Foreskin fibroblast (primary cell): ENCODE measurements at places on chromosomes 2 and 18.

- DNase-seq, result no peak
Measured at GRCh38 chr18:37619964-37620363, 54.4 kb upstream of the CELF4 start.

DNA sequence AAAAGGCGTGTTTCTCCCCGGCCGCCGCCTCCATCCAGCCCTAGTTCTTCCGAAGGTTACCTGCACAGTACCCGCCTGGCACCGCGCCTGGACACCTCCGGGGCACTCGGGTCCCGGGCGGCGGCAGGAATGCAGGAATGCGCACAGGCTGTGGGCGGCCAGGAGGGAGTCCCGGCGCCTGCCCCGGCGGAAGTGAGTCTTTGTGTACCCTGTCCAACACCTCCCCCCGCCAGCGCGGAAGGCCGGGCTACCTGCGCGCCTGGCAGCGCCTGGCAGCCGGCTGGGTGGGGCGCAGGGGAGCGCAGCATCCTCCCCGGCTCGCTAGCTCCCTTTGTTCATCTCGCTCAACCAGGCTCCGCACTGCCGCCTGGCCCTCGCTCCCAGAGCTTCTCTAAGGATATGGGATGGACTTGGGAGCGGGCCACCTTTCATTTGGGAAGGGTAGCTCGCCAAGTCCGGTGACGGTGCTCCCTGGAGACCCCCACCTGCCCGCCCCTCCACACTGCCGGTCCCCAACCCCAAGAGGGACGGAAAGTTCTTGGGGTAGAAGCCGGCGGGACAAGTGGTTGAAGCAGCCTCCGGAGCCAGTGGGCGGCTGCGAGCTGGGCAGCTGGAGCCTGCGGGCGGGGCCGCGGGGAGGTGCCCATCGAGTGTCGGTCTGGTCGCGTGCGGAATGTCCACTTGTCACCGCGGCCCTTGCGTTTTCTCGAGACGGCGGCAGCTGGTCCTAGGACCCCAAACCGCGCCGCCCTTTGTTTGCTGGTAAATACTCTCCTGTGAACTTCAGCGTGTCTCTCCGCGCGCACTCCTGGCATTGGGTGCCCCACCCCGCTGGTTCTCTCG lies 1.2 kb upstream of the ST6GAL2 start:
- DNase-seq, result peak; percentile 59

DNA sequence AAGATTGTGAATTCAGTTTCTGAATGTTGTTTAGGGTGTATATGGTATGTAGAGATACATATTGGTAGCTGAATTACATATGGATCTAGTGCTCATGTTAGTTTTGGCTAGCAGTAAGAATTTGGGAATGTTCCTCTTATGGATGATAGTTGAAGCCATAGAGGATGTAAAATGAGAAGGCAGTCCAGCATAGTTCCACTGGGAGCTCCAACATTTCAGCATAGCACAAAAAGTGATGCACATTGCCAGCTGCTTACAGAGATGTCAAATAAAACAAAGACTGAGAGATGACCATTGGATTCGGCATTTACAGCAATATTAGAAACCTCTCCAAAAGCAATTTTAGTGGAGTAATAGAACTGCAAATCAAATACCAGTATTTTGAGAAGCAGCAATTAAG lies 77.4 kb downstream of the EML4 start:
- no peak for DNase-seq

DNA sequence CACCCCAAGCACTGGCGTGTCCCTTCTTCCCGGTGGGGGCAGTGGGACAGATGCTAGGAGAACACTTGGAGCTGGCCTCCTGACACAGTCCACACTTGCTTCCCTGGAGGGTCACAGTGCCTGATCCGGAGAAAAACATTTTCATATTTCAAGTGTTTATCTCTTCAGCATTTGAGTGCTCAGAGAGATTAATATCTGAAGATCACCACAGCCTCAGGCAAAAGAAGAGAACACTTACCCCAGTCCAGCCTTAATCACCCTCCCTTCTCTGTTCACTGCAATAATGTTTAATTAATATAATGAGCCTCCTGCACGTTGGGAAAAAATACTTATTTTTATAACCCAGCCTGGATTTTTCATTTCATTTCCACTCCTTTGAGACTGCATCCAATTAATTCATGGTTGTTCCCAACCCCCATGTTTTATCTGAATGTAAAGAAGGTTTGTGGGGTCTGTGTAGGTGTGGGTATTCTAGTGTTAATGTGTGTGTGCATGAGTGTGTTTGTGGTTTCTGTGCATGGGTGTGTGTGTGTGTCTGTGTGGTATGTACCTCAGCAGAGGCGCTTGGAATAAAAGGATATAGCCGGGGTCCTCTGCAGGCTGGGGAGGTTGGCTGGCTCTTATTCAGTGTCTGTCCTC lies 72.1 kb downstream of the NRP2 start:
- no peak for DNase-seq

GRCh38 chr18:39485696-39486095 lies 1920.1 kb upstream of the CELF4 start:
- no peak for DNase-seq

DNA sequence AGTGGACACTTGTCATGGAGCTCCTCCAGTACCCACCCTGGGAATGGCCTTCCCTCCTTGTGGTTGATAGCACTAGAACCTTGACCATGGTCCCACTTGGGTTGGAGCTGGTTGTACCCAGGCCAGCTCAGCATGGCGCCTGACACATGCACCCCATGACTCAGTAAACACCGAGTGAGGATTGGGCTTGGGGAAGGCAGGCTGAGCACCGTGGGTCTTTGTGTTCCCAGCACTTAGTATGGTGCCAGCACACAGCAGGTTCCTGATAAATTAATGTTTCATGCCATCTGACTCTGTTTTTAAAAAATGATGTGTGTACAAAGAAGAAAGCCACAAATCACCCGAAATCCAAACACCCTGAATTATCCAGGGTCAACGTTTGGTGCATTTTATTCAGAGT lies 69.8 kb downstream of the CIB4 start:
- DNase-seq, result no peak

GRCh38 chr18:63185984-63186383 lies 133.6 kb downstream of the BCL2 start:
- peak; percentile 31 for DNase-seq

- DNase-seq, result no peak
Measured at GRCh38 chr2:46230115-46230571, 67.1 kb upstream of the EPAS1 start.

DNA sequence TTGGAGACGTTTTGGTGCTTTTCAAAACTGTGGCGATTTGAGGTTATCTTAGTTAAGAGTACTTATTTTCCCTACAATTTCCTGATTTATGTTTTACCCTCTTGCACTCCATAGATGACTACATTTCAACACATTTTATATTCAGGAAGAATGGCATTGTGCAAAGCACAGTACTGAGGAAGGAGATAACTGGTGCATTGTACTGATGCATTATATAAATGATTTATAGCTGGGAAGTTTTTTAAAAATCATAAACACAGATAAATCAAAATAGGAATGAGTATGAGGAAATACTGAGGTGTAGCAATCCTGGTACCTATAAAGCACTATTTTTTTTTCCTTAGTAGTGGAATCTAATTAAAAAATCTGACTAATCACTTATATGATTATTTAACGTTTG lies 5.6 kb downstream of the REL start:
- no peak for DNase-seq
